Kidney (tissue), 22 donors: ENCODE measurements at places on chromosomes 1 and 21. TPM values are rescaled to one million over a fixed set of nuclear protein-coding genes. Genes with fewer than 3 reads are reported as not detected.
A peak's percentile ranks its signal among the peaks of the same experiment; 100 is the strongest.

The IFI44L gene
- 20.6 TPM for total RNA-seq

The RBM11 gene
- total RNA-seq: 3.3 TPM

The SLC27A3 gene
- 54.0 TPM for total RNA-seq

- no peak for DNase-seq
- H3K36me3 ChIP-seq: no peaks in the 10 kb centered on the region
- H3K4me3 ChIP-seq: no peak overlapping the region
Measured at GRCh38 chr1:246629030-246629429, 62.8 kb downstream of the CNST start.

DNA sequence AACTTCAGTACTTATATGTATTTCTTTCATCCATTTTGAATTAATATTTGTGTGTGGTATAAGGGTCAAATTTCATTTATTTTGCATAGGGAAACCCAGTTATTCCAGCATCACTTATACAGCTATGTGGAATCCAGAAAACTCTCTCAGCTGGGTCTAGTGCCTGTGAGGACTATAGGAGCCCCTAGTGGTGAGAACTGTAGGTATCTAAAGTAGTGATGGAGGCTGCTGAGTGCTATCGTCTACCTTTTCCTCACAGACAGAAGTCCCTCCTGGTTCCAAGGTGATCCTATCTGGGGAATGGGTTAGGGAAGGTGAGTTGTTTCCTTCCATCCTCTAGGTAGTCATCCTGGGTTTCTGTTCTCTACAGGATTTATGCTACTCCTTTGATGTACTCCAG is 352.0 kb upstream of the C1orf87 start:
- no peak overlapping the region for H3K4me3 ChIP-seq
- H3K27ac ChIP-seq: no peak overlapping the region
- no peaks in the 10 kb centered on the region for H3K4me1 ChIP-seq
- DNase-seq: no peak
- H3K36me3 ChIP-seq: no peaks in the 10 kb centered on the region

- H3K4me1 ChIP-seq: no peaks in the 10 kb centered on the region
- no peak for DNase-seq
- H3K4me3 ChIP-seq: no peak overlapping the region
- H3K36me3 ChIP-seq: no peaks in the 10 kb centered on the region
Measured at GRCh38 chr1:232183266-232183800, 446.6 kb downstream of the SIPA1L2 start.

DNA sequence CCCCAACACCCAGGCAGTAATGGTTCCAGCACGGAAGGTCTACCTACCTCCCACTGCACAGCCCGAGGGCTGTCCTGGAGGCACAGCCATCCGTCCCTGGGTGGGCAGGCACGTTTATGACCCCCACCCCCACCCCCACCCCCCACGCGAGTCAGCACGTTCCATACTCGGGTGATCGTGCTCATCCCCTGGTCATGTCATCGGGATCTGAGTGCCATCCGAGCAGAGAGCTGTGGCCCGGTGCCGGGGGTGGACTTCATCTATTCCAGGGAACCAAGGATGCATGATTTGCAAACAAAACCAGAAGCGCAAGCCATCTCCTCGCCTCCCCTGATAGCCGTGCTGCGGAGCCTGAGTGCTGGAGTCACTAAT is 1.1 kb downstream of the TSPEAR start:
- H3K4me1 ChIP-seq: no peaks in the 10 kb centered on the region
- no peak overlapping the region for H3K4me3 ChIP-seq

- H3K27me3 ChIP-seq: peaks cover 5% of the 10 kb centered on the region
- no peaks in the 10 kb centered on the region for H3K36me3 ChIP-seq
- peak overlapping the region; percentile 32 for H3K27ac ChIP-seq
- no peak overlapping the region for H3K4me3 ChIP-seq
- no peak for DNase-seq
- H3K4me1 ChIP-seq: no peaks in the 10 kb centered on the region
Measured at GRCh38 chr1:19273106-19273843, 15.3 kb downstream of the AKR7A3 start.
